NCI-H1417 treated with DMSO at 0.1 percent for 48 hours (cell line): ENCODE measurements at places on chromosomes 3 and 15.

DNA sequence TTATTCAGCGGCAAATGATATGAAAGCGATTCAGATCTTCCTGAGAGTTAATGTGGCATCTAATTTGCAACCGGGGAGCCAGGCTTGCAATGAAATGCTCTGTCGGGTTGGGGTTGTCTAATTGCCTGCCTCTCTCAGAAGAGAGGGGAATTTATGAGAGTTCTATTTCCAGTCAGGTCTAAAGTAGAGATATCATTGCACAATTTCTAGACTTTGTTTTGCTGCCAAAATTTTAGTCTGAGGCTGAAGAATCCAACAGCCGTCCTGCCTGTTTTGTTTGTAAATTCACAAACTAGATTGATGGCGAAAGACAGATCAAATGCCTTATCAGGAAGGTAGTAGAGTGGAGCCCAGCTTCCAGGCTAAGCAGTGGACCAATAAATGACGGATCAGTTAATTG is 610 bp downstream of the LIPC start:
- no peak for DNase-seq

DNA sequence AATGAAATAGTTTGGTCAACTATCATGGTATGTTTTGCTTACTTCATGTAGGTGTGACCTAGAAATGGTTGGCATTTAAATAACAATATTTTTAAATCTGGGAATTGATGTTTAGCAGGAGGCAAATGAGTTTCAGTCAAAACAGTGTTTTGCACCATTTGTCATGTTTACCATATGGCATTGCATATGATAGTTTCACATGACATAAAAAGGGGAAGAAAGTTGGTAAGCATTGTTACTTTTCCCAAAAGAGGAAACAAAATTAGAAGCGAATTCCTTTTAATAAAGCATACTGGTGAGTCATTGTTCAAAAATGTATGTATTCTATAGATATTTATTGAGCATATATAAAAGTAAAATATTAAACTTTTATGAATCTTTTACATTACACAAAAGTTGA is 2.3 kb downstream of the RNF13 start:
- no peak for DNase-seq

- DNase-seq: no peak
Observed at GRCh38 chr3:32577581-32578556, 7.2 kb upstream of the DYNC1LI1 start.

GRCh38 chr3:161879470-161879869 is 382.9 kb downstream of the OTOL1 start:
- no peak for DNase-seq

DNA sequence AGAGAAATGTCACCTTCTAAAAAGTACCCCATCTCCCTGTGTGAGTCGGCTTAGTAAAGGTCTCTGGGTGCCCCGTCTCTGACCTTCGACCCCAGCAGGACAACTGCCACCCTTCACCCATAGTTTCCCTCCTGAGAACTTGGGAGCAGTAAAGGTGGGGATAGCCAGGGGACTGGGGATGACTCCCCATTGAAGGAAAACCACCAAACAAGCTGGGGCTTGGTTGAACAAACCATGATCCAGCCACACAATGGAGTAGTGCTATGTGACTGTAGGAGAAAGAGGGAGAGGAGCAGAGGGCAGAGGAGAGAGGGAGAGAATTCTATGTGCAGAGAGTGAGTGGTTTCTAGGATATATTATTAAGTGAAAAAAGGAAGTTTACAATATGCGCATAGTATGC is 33.7 kb downstream of the IDH3A start:
- DNase-seq: no peak

- DNase-seq: no peak
Observed at GRCh38 chr3:78659386-78659987, 1108.3 kb downstream of the ROBO1 start.

- no peak for DNase-seq
Observed at GRCh38 chr15:49466119-49466518, 43.1 kb downstream of the FGF7 start.

DNA sequence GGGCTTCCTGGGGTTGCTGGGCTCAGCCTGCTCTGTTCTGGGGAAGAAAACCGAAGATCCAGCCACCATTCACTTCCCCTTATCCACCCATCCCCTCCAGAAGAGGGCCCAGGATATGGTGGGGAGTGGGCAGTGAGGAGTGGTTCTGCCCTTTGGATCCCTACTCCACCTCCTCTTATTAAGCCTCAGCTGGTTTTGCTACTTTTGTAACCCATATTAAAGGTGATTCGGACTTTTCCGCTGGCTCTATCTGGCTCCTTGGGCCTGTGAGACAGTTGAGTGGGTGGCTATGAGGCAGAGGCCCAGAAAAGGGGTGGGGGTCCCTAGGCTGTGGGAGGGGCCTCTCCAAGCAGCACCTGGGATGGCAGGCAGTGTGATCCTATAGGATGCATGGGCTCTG is 33.8 kb downstream of the NBEAL2 start:
- no peak for DNase-seq

GRCh38 chr3:23949784-23950183 is 4.7 kb downstream of the NR1D2 start:
- no peak for DNase-seq

DNA sequence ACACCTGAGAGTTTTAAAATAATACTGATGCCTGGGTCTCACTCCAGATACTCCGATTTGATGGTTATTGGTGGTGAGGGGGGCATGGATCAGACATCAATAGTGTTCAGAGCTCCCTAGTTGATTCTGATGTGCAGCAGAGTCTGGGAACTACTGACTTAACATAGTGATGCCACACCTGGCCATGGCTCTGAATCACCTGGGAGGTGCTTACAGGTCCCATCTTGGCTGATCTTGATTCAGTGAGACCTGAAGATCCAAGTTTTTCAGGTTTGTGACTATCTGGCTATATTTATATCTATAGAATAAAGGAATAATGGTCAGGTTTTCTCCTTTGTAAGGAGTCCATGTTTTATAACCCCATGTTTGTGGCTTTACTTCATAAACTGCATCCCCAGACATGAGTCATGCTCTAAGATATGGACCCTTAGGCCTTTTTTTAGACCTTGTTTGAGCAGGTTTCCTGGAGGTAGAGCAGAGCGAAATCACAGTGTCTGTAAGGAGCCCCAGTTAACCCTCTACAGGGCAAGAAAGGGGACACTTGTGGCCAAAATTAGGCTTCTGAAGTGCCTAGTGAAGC is 101.4 kb downstream of the LARS2 start:
- no peak for DNase-seq

DNA sequence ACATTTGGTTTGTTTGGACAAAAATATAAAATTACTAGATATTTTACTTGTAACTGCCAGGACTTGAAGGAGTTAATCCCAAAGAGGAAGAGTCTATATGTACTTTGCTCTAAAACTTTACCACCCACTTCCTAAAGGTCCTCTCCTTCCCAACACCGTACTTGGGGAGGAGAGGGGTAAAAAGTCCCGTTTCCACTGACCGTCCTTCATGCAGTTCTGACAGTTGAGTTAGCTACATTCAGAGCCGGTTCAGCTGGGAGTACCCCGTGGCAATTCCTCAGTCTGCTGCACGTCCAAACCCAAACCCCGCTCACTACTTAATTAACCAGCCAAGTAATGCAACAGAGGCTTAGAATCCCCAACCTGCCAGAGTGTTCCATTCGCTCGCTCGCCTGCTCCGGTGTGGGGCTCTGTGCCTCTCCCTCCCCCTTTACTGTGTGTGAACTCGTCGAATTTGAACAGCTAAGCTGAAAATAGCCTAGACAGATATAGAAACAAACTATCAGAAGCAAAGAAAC is 519.7 kb downstream of the FOXP1 start:
- no peak for DNase-seq

- DNase-seq: no peak
Observed at GRCh38 chr3:115921711-115922110, 298.4 kb downstream of the GAP43 start.

GRCh38 chr3:138284079-138284478 is 45.6 kb downstream of the NME9 start:
- DNase-seq: no peak

DNA sequence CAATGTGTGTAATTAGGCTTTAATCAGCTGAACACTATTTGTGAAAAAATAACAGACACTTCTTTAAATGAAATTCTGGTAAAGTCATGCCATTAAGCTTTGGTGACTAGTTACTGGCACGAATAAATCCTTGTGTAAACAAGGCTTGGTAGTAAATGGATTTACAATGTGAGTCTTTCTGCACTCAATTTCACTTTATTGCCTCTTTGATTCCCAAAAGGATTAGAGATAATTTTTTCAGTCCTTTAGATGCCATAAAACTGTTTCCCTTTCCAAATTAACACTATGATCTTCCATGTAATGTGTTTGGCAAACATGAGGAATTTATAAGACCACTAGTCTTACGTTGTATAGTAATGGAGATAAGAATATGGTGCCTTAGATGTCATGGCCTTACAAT is 339.5 kb upstream of the DNAJC19 start:
- DNase-seq: peak; percentile 80

DNA sequence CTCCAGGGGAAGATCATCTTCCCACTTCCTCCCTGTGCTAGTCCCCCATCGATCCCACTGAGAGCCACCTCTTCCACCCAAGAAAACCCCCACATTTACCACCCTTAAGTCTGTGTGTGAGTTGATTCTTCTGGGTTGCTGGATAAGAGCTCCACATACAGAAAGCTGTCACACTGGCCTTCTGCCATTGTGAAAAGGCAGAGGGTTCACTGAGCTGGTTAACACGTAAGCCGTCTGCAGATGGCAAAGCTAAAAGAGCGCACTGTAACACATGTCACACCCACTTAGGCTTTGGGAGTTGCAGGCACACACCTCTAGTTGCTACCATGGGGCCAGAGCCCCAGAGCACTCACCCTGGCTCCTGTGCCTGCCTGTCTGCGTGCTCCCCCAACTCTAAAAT is 309.8 kb upstream of the LRRC3B start:
- DNase-seq: no peak

- no peak for DNase-seq
Observed at GRCh38 chr15:31228980-31229826, 97.4 kb upstream of the KLF13 start.
